ENCODE measurements at places on chromosomes 6 and 20.

- DNase-seq: peak; percentile 68
Observed at GRCh38 chr6:14046476-14047068, 71.0 kb upstream of the CD83 start.

DNA sequence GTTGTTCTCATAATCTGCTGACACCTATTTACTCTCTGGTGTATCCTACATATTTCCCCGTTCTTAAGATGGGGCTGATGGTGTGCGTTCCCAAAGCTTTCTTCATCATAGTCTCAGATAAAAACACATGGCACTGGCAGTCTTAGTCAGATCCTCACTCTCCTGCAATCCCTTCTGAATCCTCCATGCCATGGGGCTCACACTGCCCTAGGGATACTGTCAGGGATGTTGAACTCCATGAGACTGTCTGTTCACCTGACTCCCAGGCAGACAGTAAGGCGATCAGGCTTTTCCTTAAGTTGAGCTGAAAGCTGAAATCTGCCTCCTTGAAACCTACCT lies 76.0 kb downstream of the SLX4IP start:
- no peak for DNase-seq

- DNase-seq: no peak
Observed at GRCh38 chr20:44518248-44518647, 3.6 kb downstream of the SERINC3 start.

DNA sequence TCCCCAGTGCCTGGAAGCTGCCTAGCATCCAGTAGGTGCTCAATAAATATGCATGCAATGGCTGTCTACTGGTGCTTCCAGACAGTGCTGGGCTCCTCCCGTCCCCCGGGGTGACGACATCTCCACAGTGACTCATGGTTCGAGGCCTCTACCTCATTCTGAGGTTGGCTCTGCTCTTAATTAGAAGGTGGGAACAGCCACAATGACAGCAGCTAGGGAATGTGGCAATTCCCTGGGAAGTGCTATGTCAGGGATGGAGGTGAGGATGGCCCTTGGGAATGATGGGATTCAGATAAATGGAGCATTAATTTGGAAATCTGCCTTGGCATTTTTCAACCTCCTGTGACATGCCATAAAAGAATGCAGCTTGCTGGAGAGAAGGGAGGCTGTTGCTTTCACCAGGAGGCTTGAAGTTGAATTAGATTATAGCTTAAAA lies 43.5 kb upstream of the NFATC2 start:
- DNase-seq: peak; percentile 36

DNA sequence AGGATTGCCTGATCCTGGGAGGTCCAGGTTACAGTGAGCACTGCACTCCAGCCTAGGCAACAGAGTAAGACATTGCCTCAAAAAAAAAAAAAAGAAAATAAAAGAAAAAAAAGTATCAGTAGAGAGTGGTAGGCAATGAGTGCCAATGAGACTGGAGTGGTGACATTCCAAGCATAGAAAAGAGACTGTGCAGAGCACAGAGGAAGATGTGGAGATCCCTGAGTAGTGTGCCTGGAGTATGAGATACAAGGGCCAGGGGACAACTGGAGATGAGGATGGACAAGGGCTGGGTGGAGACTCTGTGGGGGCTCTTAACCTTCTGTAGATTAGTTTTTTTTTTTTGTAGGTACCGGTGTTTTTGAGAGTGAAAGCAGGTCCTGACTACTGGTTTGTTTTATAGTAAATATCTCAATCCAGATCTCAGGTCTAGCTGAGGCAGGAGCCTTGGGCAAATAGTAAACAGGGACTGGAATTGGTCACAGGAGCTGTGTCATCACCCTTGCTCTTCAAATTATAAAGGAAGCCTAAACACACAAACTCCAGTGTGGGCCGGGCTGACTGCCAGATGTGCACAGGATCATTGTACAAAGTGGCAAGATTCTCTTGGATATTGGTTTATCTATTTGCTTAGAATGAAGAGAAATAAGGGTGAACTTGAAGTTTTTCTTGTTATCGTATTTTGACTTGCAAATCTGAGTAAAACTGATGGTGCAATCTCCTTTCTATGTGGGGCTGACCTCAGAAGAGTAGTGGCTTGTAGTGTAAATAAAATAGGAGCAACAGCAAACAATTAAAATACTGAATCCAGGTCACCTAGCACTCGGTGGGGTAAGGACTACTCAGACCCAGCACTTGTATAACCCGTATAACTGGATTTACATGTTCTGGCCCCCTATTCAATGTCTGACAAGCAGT lies 144.9 kb downstream of the SOX4 start:
- DNase-seq: peak; percentile 28

DNA sequence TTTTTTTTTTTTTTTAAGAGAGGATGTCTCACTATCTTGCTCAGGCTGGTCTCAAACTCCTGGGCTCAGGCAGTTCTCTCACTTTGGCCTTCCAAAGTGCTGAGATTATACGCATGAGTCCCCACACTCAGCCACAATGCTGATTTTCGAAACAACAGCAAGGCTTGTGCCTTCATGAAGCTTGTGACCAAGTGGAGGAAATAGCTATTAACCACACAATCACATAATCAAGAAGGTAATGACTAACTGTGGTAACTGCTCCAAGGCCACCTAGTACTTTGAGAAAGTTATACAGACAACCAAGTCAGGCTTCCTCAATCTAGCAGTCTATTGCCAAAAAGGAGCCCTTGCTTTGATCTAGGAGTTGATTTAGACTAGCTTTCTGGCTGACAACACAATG lies 46.3 kb downstream of the SOD2 start:
- DNase-seq: no peak

GRCh38 chr6:79997728-79998127 lies 6.7 kb upstream of the TTK start:
- no peak for DNase-seq

GRCh38 chr6:135861189-135861588 lies 9.7 kb downstream of the PDE7B start:
- DNase-seq: no peak

DNA sequence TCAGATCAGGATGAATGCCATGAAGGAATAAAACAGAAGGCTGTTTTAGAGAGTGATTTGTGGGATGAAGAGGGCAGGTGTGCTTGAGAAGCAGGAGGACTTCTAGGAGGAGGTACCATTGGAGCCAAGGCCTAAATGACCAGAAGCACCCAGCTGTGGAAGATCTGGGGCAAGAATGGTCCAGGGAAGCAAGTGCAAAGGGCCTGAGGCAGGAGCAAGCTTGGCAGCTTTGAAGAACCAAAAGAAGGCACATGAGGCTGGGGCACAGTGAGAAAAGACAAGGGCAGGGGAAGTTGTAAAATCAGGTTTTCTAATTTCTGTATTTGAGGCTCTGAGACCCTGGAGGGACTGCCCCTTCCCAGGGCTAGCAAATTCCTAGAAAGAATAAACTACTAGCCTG lies 9.8 kb downstream of the SLC13A3 start:
- no peak for DNase-seq

DNA sequence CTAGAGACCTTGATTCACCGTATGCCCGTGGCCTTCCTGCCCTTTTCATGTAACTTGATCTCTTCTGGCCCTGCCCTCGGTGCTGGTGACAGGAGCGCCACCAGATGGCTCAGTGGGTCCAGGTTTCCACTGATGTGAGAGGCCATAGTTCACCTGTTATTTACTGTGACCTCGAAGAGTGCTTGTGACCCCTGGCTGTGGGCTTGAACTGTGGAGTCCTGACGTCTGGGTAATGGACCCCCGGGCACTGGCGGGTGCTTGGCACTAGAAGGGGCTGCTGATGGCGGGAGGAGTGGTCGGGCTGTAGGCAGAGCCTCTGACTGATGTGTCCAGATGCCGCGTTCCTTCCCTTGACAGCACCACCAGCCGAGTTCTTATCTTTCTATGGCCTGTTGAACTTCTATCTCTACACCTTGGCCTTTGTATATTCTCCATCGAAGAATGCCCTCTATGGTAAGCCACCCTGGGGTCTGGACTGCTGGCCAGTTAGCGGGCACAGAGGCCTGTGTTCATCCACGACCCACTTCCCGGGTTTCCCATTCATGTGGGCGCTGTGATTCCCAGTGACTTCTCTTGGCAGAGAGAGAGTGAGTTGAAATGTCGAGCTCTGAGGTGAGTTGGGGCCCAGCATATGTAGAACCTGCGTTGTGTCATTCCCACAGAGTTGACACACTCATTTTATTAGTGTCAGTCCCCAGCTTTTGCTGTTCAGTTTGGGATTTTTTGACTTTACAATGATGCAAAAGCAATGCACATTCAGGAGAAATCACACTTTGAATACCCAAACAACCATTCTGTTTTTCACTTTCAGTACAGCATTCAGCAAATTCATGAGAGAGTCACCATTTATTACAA lies 14.9 kb downstream of the DYNLT1 start:
- DNase-seq: peak; percentile 61

- DNase-seq: no peak
Observed at GRCh38 chr20:40606660-40607059, 82.4 kb downstream of the MAFB start.

DNA sequence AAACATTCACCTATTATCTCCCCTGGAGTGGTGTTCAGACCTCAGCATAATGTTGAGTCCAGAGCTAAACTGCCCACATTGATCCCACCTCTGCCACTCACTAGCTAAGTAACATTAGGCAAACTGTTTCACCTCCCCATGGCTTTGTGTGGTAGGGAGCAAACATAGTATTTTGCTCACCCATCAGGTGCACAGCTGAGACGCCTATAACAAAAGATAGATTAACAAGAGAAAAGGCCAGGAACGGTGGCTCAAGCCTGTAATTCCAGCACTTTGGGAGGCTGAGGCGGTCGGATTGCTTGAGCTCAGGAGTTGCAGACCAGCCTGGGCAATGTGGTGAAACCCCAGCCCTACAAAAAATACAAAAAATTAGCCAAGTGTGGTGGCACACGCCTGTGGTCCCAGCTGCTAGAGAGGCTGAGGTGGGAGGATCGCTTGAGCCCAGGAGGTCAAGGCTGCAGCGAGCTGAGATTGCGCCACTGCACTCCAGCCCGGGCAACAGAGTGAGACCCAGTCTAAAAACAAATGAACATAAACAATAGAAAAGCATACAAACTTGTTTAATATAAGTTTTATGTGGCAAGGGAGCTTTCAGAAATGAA lies 91.6 kb downstream of the MAP3K7 start:
- DNase-seq: no peak

DNA sequence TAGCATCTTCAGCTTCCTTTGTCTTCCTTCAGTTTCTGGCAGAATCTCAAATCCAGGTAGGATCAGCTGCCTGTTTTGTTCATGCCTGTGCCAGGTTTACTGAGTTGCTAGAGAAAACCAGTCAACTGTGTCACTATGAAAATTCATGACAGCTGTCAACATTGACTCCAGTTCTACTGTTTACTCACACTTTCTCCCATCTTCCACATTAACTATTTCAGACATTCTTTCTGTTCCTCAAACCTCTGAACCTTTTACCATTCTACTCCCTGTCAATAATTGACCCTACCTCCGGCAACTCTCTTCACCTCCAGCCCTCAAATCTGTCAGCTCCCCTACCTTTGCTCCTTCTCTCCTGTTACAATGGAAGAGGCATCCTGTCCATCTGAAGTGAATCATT lies 8.5 kb downstream of the ENPP4 start:
- no peak for DNase-seq

GRCh38 chr6:117481278-117481925 lies 1.1 kb upstream of the DCBLD1 start:
- peak; percentile 4 for DNase-seq

DNA sequence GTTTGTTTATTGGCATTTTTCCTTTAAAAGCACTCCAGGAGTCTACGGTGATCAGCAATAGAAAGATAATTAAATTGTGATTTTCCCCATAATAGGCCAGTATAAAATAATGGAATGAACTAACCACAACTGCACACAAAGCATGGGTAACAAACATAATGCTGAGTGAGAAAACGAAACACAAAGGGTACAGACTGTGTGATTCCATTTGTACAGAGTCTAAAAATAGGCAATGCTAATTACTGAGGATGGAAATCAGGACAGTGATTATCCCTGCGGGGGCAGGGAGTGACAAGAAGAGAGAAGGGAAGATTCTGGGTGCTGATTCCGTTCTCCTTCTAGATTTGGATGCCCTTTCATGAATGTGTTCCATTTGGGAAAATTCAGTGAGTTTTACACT lies 478.1 kb downstream of the PREX1 start:
- no peak for DNase-seq

DNA sequence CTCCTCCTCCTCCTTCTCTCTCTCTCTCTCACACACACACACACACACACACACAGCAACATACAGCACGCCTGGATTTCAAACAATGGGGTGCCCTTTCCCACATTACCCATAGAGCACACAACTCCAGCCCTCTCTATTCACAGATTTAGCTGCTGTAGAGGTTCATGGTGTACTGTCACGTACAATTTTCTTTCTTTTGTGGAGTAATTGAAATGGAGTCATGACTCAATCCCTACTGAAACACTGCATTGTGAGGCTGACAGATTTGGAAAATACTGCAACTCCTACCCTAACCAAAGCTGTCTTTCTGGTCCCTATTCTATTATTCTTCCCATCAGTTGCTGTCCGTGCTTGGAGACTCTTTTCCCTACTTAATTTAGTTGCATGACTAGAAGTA lies 166.9 kb downstream of the EDN1 start:
- DNase-seq: no peak

- DNase-seq: no peak
Observed at GRCh38 chr6:19269341-19269898, 567.8 kb upstream of the ID4 start.

- DNase-seq: no peak
Observed at GRCh38 chr6:32867554-32868256, 13.7 kb downstream of the PSMB9 start.

- DNase-seq: no peak
Observed at GRCh38 chr6:170184316-170184715, 106.6 kb downstream of the DLL1 start.

GRCh38 chr6:126625019-126625418 lies 285.1 kb downstream of the CENPW start:
- no peak for DNase-seq

- no peak for DNase-seq
Observed at GRCh38 chr6:23329086-23329485, 759.7 kb downstream of the HDGFL1 start.

DNA sequence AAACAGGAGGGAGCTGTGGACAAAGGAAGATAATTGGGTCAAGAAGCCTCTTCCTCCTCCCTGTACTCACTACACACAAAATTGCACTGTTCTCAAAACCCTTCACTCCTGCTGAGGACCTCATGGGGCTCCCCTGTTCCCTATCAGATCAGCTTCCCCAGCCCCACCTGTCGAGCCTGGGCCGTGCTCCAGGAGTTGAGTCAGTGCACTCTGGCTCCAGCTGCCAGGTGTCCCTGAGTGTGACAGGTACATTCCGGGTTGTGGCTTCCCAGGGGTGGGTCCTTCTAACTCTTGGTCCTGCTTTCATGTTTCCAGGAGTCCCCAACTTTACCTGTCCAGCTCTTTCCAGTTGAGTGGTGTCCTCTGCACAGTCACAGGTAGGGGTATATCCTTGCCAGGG lies 8.4 kb downstream of the RAB5IF start:
- no peak for DNase-seq

- no peak for DNase-seq
Observed at GRCh38 chr20:60428651-60429050, 470.4 kb downstream of the CDH26 start.

GRCh38 chr20:24977797-24978196 lies 14.8 kb downstream of the APMAP start:
- no peak for DNase-seq

GRCh38 chr6:166032366-166033200 lies 135.1 kb downstream of the TBXT start:
- no peak for DNase-seq
